ENCODE measurements at places on chromosomes 11 and 22.

DNA sequence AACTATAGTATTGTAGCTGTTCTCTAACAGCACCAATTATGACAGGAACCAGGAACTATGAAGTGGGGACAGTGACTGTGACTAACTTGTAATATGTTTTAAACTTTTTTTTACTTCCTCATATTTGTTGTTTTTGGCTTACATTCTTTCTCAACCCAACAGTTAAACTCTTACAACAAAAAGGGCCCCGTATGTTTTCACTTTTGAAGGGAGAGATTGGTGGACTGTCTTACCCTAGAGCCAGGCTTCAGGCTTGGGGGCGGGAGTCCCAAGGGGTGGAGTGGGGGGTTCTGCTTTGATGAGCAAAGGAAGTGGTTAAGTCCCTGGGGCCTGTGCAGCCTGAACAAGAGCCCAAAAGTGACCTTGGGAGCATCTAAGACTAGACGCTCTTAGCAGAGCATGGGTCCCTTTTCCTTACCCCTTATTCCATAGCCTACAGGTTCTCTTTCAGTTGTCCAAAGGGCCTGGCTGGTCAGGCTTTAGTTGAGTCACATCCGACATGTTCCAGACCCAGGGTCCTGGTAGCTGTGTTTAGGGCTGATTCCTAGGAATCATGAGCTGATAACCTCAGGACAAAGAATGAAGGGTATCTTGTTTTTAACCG, 38.8 kb downstream of the STIM1 start:
- DNase-seq: peak; percentile 40

GRCh38 chr22:45450921-45451651, 37.6 kb downstream of the RIBC2 start:
- peak; percentile 95 for DNase-seq

GRCh38 chr22:47842119-47842518, 1079.7 kb downstream of the TBC1D22A start:
- DNase-seq: no peak

DNA sequence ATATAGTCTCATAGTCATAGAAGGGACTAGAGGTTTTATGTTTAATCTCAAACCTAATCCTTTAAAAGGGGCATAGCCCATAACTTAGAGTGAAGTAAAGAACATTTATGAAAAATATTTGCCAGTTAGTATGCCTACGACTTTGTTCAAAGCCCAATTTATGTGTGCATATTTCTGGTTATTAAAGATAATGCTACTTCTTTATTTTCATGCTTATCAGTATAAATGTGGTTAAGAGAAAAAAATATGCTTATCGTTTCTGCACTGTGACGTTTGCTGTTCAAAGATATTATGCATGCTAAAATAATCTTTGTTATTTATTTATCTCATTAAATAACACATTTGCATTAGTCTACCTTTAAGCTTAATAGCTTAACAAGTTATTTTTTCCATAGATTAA, 343.9 kb downstream of the DYNC2H1 start:
- DNase-seq: no peak

DNA sequence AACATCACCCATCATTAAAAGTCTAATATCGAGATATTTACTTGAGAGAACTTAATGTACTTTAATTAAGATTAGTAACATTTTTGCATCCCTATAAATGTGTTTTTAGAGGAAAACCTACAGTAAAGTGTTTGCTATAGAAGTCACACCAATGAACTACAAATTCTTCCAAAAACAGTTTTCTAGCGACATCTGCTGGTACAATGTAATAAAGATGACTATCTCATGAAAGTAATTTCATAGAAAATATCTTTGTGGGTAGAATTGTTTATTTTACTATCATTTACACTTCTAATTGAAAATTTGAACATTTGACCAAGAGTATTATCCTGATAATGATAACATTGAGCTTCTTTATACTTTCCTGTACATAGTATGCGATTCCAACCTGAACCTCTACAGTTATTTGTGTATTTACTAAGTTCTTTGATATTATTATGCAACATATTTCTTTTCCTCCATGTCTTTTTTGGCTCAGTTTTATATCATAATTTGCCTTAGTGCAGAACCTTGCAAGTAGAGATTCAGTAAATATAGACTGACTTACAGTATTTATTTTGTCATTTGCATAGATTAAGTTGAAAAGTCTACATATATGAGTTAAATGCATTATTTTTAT, 252.7 kb downstream of the TMEM135 start:
- DNase-seq: peak; percentile 90
